CD4-positive, alpha-beta T cell treated with Interferon gamma for 1 hour (primary cell): ENCODE measurements at places on chromosomes 2 and 18.
A peak's percentile ranks its signal among the peaks of the same experiment; 100 is the strongest.

DNA sequence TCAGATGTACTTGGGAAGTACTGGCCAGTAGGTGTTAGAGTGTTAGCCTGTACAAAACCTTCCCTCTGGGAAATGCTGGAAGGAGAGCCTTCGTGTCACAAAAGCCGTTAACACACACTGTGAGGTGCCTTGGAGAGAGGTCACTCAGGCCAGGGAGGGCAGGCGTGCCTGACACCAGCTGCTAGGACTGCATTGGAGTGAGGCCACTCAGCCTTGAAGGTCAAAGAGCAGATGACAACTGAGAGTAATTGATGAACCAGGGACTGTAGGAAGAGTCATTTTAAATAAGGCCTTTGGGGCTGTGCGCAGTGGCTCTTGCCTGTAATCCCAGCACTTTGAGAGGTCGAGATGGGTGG lies 45.4 kb downstream of the ASAP2 start:
- no peak for DNase-seq

DNA sequence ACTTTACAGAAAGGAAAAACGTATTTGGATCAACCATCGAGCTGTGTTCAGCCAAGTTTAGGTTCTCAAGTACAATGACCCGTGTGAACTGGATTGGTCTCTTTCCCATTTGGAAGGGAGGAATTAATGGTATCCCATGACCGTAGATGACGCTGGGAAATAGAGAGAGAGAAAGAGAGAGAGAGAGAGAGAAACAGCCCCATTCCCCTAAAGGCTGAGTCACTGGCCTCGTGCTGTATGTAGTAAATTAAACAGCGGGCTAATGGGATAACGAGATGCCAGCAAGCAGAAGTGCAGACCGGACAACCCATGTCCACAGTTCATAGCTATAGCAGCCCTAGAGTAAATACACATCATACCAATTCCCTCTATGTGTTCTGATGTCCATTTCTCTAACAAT lies 99.6 kb downstream of the BCL11A start:
- DNase-seq = no peak

DNA sequence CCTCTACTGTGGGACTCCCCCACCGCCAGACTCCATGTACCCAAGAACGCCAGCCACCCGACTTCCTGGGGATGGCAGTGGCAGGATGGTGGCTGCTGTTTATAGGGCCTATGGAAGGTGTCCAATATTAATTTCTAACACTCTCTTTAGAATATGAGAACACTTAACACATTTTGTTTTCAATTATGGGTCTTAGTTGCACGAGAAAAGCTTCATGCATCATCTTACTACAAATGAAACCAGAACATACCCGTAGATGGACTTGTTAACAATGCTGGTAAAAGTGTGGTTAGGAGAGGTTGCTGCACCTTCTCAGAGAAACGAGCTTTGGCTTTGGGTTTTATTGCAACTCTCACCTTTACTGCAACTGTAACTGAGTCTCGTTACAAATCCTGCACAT lies 335.6 kb upstream of the ID2 start:
- DNase-seq = no peak

- DNase-seq = no peak
These were observed 99.9 kb downstream of the TRIB2 start for GRCh38 chr2:12816379-12817306.

DNA sequence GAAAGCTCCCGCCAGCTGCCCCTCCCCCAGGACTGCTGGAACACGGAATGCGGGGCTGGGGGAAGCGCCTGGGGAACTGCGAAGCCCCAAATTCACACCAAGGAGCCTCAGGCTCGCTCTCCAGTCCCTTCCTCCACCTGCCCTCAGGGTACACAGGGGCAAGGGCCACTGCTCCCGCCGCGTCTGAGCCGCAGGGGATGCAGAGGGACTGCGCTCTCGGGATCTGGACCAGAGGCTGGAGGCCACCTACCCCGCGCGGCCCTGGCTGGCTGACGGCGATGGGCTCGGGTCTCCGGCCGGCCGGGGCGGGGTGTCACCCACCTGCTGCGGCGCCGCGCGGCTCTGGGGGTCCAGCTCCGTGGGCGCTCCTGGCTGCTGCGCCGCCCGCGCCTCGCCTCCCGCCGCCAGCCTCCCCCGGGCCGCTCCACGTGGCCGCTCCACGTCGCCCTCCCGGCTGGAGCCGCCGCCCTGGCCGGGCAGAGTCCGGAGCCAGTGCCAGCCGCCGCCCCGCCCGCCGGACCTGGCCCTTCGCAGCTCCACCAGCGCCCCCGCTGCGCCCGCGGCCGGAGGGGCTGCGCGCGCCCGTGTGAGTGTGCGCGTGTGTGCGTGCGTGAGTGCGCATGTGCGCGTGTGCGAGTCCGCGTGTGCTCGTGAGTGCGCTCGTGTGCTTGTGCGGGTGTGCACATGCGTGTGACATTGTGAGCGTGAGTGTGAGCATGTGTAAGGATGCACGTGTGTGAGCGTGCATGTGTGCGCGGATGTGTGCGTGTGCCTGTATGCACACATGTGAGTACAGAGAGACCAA lies at the start of gene CGREF1:
CGREF1 (minus strand) TSS at position 604 of the 805 bp plus-strand sequence. CDS start 14,762 bp downstream, outside the sequence.
- no peak for DNase-seq

DNA sequence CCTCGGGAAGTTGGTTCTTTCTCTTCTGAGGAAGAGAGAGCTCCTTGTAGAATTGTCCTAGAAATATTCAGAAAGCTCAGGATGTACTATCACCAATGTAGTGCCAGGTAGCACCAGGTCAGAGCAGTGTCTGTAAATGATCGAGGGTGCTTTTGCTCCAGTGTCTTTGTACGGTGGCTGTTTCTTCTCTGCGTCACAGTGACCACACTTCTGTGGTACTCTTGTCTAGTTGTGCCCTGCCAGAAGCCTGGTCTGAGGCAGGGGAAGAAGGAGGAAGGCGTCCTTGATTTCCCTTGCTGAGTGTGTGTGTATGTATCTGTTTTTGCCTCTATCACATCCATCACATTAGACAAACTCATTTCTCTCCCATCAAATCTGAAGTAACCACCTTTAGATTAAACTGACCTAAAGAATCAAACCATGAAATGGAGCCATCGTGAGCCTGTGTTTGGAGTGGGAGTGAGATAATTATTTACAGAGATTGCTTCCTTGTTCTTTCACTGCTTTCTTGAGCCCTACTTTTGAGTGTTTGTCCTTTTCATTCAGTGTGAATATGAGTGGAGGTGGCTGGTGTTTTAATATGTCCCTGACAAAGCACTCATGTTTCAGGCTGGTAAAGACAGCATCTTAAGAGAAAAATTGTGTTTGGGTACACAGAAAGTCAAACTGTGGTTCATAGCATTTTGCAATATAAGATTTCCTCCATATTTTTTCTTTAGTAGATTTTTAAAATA lies 97.2 kb downstream of the ACOXL start:
- DNase-seq = no peak

- no peak for DNase-seq
These were observed 237.4 kb upstream of the REV1 start for GRCh38 chr2:99727199-99727598.

- DNase-seq = no peak
These were observed 89.0 kb downstream of the ZNF521 start for GRCh38 chr18:25262920-25263319.

DNA sequence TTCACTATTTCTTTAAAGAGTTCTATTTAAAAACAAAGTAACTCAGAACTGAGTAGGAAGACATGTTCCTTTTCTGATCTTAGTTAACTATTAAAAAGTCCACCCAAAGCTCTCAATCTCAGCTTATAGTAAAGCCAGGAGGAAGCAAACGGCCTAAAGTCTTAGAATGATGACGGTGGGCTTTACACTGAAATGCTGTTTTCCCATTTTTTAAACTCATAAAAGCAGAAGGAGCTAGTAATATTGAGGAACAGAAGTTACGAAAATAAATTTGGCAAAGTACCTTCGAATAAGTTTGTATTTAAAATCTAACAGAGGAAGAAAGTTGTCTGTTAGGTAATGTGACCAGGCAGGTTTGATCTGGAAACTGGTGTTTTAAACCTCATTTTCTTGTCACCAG lies 111.1 kb downstream of the ZNF532 start:
- DNase-seq = no peak

GRCh38 chr2:185360776-185361175 lies 377.8 kb upstream of the FSIP2 start:
- no peak for DNase-seq

- DNase-seq = no peak
These were observed 3.0 kb upstream of the FOSL2 start for GRCh38 chr2:28389399-28390240.

DNA sequence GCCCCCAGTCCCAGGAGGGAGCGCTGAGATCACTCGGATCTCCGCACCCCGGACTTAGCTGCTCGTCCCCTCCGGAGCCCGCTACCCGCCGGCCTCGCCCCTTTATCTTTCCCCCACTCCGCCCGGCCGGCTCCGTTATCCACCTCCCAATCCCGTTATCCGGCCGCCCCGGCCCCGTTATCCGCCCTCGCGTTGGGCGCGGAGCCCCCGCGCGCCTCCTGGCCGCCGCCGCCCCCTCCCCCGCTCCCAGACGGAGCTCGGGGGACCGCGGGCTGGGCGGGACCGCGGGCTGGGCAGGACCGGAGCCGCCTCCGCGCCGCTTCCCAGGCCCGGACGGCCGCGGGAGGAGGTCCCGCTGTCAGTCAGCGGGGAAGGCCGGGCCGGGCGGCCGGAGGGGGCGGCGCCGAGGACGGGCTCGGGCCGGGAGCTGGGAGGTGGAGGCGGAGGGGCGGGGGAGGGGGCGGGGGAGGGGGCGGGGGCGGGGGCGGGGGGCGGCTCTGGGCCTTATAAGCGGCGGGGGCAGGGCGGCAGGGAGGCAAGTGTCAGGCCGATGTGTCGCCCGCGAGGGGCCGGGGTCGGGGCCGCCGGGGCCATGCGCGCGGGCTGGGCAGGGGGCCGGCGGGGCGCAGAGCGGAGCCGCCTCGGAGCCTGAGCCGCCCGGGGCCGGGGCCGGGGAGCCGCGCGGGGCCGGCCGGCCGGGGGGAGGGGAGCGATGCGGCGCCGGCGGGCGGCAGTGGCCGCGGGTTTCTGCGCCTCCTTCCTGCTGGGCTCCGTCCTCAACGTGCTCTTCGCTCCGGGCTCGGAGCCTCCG lies at the start of gene PKDCC:
PKDCC (plus strand) TSS at position 534 of the 811 bp plus-strand sequence; CDS start at position 713, 179 bp downstream.
- DNase-seq = peak; percentile 22

DNA sequence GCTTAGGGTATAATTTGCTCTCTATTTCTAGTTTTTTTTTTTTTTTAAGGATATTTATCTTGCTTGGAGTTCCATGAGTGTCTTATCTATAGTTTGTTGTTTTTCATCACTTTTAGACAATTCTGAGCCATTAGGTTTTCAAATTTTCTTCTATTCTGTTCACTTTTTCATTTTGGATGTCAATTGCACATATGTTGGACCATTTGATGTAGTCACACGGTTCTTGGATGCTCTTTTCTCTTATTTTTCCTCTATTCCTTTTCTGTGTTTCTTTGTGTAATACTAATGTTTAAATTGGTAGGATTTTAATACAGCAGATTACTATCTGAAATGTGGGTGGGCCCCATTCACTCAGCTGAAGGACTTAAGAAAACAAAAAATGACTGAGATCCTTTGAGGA lies 292.6 kb downstream of the CALCRL start:
- DNase-seq = no peak

GRCh38 chr18:42048158-42048557 lies 93.1 kb downstream of the PIK3C3 start:
- DNase-seq = no peak

DNA sequence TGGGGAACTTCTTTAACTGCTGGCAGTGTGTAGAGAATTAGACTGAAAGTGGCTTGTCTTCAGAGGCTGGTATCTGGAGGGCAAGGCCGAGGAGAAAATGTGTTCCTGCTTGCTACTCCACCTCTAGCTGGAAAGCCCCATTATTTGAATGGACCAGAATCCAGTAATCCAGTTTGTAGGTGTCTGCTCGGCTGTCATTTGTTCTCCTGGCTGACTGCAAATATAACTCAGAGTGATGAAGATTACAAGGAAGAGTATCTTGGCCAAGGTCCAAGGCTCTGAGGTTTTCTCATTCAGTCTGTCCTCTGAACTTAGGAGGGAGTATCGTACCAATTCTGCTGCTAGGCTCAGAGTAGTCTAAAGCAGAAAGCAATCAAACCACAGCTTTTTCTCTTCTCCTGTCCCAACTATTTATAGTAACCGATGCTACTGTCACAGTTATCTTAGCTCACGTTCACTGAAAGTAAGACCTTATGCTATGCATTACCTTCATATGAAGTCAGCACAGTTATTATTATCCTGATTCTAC lies 228.6 kb downstream of the SETBP1 start:
- no peak for DNase-seq

DNA sequence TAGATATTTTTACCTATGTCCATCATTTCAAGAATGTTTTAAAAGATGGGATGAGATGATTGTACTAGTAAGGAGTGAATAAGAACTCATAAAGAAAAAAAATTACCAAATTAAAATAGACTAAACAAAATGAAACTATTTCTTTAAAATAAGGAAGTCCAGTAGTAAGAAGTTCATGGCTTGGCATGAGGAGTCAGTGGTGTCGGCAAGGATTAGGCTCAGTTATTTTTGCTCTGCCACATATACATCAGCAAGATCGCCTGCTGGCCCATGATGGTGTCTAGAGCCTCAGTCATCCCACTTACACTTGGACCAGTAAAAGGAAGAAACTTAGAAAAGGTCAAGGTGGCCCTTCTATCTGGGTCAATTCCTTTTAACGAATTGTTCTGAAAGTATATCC lies 300.9 kb upstream of the SLC8A1 start:
- no peak for DNase-seq

GRCh38 chr2:38130876-38131275 lies 54.9 kb upstream of the CYP1B1 start:
- no peak for DNase-seq

DNA sequence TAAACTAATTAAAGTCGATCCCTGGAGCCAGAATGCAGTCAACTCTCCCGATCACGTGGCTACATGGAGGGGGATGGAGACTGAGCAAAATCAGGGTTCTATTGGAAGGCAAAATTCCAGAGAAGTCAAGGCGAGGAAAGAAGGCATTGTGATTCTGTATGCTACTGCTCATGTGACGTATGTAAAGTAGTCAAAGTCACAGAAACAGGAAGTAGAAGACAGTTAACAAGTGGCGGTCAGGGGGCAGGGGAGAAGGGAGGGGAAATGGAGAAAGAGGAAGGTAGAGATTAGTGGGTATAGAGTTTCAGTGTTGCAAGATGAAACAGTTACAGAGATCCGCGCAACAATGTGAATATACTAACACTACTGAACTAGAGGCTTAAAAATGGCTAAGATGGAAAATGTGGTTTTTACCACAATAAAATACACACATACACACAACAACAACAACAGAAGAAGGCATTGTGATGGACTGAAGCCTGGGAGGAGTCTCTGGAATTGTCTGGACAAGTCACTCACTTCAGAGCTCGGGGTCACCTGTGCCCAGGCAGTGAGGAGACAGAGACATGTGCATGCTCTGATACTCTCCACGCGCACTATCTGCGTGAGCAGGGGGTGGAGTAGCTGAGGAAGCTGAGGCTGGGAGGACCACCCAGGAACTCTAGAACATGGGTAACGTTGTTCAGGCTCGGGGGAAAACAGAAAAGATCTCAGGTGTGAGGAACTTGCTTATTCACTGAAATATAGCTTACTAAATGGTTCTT lies 89.9 kb upstream of the CDCA7 start:
- peak; percentile 60 for DNase-seq

GRCh38 chr2:45018023-45018422 lies 8.8 kb upstream of the SIX2 start:
- DNase-seq = no peak

DNA sequence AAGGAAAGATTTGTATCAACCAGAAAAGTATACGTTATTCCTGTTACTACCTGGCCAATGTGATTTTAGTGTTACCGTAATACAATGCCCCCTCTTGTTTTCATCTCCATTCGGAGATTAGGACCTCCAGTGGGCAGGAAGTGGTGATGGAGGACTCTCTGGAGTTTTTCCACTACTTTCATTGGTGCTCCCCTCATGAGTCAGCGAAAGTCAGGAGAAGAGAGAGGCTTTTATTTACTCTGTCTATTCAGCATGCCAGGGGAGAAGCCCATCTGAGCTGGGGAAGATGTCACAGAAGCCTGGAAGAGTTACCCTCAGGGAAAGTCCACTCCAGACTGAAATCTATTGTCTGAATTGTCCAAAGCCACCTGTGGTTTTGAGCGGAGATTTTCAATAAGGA lies 88.2 kb upstream of the THUMPD2 start:
- DNase-seq = no peak
